Left lung (tissue), 14 donors: ENCODE measurements at places on chromosomes 12 and 14. TPM values are rescaled to one million over a fixed set of nuclear protein-coding genes. Genes with fewer than 3 reads are reported as not detected.

Gene KIF5A
- total RNA-seq: 0.38 TPM

Gene ACOT4
- total RNA-seq: 2.7 TPM

Gene GAS2L3
- total RNA-seq: 15.8 TPM

Gene FZD10
- total RNA-seq: 0.82 TPM

Gene OR4N5
- not detected for total RNA-seq

Gene CLEC6A
- total RNA-seq: 0.42 TPM

Gene ALX1
- not detected for total RNA-seq

Gene FAIM2
- total RNA-seq: 1.8 TPM

Gene KRT79
- 0.58 TPM for total RNA-seq

Gene RTL1
- not detected for total RNA-seq

Gene KRT85
- total RNA-seq: not detected

Gene ARHGEF25
- total RNA-seq: 16.5 TPM

Gene IFNG
- total RNA-seq: 0.60 TPM

Gene ASIC1
- 2.1 TPM for total RNA-seq

Gene TDG
- 20.5 TPM for total RNA-seq

Gene SCNN1A
- total RNA-seq: 196 TPM

Gene RFLNA
- 1.4 TPM for total RNA-seq

Gene NUDT4
- 48.0 TPM for total RNA-seq

Gene POTEM
- not detected for total RNA-seq

Gene NTF3
- 0.79 TPM for total RNA-seq

Gene LMO3
- 172 TPM for total RNA-seq

Gene B4GALNT3
- total RNA-seq: 31.4 TPM

Gene LAG3
- 2.4 TPM for total RNA-seq

Gene CACNA1C
- 21.9 TPM for total RNA-seq

Gene FOXN4
- not detected for total RNA-seq

Gene ASCL1
- not detected for total RNA-seq

Gene HOXC6
- total RNA-seq: 0.93 TPM

Gene USP5
- total RNA-seq: 90.2 TPM

Gene TMCC3
- total RNA-seq: 11.4 TPM

Gene PRPH
- total RNA-seq: 0.26 TPM

Gene SPRYD4
- total RNA-seq: 3.3 TPM

Gene MYH7
- 1.8 TPM for total RNA-seq

Gene HAL
- total RNA-seq: 7.1 TPM

Gene ATG2B
- 19.5 TPM for total RNA-seq

Gene CLEC9A
- 0.17 TPM for total RNA-seq

Gene SPX
- total RNA-seq: 0.79 TPM

Gene OTX2
- total RNA-seq: not detected

Gene PAPLN
- 8.6 TPM for total RNA-seq

Gene KRT6C
- total RNA-seq: not detected
